ENCODE measurements at places on chromosomes 5 and 9.

DNA sequence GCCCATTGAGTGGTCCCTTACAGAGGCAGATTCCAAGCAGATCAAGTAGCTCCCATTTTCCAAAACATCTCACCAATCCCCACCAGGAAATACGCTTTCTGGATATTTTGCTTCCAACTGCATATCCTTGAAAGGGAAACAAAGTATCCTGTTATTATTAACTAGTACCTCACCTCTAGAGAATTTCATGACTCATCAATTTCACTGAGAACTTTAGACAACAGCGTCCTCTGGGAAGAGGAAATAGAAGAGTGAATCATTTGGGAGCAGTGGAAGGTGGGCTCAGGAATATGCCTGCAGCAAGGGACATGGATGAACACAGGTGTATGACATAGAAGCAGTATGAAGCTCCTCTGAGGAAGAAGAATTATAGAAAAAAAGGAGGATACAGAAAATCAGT is 186.7 kb downstream of the MARCHF11 start:
- ATAC-seq, result no peak

DNA sequence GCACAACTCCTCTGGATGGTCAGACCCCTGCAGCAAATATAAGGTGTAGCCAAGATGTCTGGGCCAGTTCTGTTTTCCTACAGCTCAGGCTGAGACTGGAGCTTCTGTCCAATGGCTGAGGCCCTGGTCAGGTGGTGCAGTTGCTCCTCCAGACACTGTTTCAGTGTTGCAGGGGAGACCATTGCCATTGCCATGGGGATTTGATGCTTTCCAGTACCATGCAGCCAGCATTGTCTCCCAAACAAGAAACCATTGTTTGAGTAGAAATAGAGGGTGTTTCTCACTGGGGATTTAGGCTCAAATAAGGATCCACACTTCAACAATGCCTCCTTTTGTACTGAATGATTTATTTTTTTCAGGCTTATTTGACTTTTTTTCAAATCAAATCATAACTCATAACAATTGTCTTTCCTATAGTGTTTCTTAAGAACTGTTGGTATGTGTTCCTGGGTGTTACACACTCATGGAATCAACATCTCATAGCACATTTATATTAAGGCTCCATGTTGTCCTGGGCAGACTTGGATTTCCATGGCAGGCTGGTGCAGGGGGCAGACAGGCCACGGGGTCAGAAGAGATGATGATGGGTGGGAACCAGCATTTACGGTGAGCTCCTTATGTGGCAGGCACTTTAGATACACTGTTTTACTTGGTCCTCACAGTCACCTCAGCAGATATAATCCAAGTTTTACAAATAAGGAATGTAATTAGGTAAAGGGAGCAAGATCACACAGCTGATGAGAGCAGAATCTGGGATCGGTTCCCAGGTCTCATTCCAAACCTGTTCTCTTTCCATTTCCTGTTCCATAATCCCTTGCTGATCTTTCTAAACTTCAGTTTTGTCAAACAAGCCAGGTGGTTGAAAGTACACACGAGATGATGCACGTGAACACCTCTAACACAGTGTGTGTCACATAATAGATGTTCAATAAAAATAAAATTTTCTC is 95.9 kb upstream of the GNAQ start:
- ATAC-seq, result no peak

- ATAC-seq, result no peak
These were observed 92.6 kb downstream of the STK32A start for GRCh38 chr5:147327421-147327820.

DNA sequence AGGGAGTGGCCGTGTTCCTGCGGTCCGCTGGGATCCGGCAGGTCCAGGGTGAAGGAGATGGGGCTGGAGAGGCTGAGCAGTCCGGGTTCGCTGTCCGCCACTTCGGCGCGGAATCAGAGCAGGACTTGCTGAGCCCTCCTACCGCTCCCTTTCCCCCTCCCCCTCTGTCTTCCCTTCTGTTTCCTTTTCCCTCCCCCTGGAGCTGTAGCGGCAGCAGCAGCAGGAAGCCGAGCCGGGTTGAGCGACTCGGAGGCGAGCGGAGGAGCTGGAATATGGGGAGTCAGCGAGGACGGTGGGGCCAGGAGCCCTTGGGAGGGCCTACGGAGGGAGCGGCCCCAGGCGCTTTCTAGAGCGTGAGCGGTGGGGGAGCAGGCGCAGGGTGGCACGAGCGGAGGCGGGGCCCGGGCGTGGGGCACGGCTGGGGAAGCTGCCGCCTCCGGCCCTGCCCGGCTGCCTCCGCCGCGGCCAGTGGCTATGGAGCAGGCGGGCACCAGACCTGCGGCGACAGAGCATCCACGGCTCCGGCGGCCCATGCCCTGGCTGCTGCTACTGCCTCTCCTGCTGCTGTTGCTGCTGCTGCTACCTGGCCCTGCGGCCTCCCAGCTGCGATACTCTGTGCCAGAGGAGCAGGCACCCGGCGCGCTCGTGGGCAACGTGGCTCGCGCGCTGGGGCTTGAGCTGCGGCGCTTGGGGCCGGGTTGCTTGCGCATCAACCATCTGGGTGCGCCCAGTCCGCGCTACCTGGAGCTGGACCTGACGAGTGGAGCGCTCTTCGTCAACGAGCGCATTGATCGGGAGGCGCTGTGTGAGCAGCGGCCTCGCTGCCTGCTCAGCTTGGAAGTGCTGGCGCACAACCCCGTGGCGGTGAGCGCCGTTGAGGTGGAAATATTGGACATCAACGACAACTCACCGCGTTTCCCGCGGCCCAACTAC is at the start of gene PCDHAC2:
Gene PCDHAC2 (plus strand): TSS at position 184 of the 933 bp plus-strand sequence. CDS start 291 bp downstream, at position 475.
- ATAC-seq, result no peak

DNA sequence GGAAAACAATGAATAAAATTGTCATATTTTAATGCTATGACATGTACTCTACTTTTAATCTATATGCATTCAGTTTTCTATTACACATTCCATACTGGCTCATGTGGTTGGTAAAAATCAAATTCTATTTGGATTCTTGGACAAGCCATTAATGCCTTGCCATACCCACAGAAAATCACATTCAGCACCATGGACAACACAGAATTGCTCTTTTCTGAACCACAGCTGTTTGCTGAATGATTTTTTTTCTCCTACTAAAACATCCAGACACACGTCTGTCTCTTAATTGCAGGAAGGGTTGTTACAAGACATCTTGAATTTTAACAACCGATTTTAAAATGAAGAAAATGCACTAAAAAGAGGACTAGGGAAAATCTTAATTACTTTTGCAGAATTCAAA is 675.6 kb downstream of the BRINP1 start:
- ATAC-seq, result no peak

GRCh38 chr5:17761326-17761725 is 127.1 kb downstream of the TAF11L14 start:
- no peak for ATAC-seq

DNA sequence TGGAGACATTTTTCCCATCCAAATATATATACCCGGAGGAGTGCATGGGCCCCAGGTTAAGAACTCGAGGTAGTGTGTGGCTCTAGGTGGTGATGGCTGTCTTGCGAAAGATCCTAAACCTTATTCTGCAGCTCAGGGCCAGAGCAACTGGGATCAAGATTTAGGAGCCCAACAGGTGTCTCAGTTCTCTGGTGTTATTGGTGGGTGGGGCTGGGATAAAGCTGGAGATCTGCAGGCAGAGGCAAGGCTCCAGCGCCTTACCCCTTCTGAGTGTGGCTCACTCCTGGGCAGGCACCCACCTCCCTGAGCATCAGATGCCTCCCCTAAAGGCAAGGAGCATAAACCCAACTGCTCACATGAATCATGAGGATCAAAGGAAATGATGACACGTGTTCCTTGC is 11.2 kb downstream of the UBE2QL1 start:
- ATAC-seq, result no peak

DNA sequence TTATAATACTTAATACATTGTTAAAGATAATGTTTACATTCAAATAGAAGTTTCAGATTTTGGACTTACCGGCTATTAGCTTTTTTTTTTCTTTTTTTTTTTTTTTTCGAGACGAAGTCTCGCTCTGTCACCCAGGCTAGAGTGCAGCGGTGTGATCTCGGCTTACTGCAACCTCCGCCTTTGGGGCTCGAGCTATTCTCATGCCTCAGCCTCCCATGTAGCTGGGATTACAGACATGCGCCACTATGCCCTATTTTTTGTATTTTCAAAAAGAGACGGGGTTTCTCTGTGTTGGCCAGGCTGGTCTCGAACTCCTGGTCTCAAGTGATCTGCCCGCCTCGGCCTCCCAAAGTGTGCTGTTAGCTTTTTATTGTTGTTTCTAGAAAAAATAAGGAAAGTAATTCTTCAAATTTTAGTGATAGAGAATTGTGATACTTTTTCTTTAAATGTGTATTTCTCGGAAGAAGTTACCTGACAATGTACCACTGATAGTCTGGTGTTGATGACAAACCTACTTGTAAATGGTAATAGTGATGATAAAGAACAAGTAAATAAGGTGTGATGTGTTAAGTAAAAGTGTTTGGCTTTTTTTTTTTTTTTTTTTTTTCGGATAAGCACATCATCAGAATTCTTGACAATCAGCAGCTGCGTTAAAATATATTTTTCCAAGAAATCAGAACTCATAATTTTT is 2.7 kb downstream of the CDC42SE2 start:
- no peak for ATAC-seq

GRCh38 chr5:37495668-37496347 is 116.7 kb downstream of the WDR70 start:
- ATAC-seq, result no peak

DNA sequence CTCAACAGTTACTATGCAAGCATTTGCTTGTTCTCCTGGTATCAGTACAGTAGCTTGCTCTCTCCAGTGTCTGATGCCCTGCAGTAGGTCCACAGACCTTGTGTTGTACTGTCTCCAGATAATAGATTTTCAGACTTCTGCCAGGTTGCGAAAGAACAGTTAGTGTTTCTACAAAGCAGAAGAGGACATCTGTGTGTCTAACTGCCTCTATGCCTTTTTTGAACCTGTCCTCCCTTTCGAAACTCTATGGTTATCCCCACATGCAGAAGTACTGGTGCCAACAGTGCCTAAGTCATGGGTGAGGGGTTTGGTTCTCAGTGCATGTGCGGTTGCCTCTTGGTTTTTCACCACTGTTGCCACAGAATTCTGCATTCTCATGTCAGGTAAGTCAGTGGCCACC is 45.9 kb downstream of the KCNN2 start:
- ATAC-seq, result peak; percentile 41

DNA sequence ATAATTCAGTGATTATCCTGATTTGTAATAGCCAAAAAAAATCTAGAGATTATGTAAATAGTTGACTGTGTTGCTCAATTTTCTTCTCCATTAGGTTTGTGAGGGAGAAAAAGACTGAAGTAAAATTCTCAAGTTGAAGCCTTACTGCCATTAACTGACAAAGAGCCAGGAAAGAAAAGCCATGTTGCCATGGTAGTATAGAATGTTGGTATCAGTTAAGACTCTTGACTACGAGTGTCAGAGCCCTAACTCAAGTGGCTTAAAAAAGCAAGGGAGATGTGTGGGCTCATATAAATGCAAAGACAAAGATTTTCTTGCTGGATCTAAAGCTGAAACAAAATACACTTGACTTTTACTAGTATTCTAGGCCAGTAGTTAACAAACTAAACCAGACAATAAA is 571.7 kb downstream of the KCTD16 start:
- ATAC-seq, result no peak

Measured in stimulated activated memory B cell treated with anti-CD40 and anti-IgM and Interleukin-4, amounts not matched to agents 10 μg/mL and 1 μg/mL and 100 μg/mL, for 72 hours (primary cell).